ENCODE measurements at places on chromosomes 3 and 15.

GRCh38 chr3:30924763-30925162 lies 30.3 kb upstream of the GADL1 start:
- no peak for DNase-seq

DNA sequence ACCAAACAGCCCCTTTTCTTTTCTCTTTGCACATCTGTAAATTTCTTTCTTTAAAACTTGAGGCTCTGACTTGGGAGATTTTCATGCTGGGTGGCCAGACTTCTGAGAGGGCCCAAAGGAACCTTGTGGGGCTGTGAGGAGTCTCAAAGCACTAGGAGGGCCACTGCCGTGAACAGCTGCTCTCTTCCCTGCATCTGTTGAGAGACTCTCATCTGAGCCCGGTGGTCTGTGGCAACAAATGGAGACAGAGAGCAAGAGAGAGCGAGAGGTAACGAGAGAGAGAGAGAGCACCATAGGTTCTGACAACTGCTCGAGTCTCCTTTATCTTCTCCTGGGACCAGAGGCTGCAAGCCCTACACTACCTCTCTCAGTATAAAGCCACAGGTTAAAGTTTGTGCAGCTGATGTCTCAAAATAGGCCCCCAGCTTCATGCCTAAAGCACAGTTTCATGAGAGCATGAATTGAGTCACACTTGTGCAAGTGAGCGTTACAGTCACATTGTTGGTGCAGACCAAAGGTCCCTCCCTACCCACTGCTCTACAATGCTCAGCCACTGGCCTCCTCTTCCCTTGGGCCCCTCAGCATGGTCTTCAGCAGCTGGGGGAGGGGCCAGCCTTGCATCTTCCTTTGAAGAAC lies 60.7 kb downstream of the ZNF621 start:
- no peak for DNase-seq

- no peak for DNase-seq
These were observed 816 bp upstream of the ACAN start for GRCh38 chr15:88802250-88802990.

DNA sequence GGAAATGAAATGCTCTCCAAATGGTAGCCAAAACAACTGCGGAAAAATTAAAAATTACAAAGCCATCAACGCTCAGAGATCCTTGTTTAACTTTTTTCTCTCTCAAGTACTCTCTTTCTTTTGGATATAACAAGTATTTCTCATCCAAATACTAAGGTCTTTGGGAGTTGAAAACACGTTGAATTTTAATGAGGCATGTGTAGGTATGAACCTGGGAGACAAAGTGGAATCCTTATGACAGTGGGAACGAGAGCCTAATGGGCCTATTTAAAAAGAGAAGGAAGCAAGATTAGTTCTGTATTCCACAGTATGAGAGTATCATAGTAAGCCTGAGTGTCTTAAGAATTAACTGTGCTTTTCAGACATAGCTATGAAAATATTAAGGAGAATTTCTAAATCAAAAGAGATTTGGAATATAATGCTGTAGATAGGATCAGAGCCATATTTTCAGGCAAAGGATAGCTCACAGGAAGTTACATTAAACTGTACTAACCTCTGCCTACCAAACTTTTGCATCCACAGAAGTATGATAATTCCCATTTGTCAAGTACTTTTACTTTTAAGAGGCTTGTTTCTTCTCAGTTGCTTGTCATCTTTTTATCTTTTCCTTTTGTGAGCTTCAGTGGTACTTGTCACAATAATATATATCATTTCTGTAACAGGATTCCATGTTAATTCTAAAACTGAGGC lies 759 bp downstream of the CD96 start:
- no peak for DNase-seq
